Effector CD8-positive, alpha-beta T cell (primary cell): ENCODE measurements at places on chromosomes 4 and X.

- DNase-seq = no peak
These were observed 171.2 kb upstream of the NWD2 start for GRCh38 chr4:37073226-37073840.

GRCh38 chr4:153628796-153629315 lies 55.2 kb upstream of the TLR2 start:
- no peak for DNase-seq

DNA sequence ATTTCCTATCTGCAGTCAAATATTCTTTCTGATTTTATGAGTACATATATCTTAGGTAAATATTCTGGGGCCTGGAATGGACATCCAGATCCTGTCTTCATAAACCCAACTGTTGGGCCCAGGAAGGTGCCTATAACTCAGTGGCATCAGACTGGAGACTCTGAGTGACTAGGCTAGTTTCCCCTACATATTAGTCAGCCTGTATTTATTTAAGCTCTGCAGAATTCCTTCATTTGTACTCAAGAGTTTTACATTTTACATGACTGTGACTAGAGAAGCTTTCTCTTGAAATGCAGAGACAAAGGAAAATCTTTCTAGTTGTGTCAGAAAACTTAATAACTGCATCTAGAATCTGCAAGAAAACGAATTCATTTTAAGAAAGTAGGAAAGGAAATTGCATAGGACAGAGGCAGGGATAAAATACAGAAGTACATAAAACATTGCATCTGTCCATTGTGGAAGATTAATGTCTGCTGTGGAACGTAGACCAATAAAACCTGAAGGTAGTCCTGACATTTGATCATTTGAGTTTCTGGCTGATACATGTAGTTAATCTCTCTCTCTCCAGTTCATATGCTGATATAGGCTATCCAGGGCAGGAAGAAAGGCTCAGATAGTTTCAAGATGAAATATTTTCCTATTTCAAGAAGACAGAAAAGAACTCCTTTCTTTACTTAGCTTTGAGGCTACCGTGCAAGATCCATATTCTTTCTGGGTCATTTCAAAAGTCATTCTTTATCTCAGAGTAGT lies 78.2 kb downstream of the OPHN1 start:
- DNase-seq = no peak

DNA sequence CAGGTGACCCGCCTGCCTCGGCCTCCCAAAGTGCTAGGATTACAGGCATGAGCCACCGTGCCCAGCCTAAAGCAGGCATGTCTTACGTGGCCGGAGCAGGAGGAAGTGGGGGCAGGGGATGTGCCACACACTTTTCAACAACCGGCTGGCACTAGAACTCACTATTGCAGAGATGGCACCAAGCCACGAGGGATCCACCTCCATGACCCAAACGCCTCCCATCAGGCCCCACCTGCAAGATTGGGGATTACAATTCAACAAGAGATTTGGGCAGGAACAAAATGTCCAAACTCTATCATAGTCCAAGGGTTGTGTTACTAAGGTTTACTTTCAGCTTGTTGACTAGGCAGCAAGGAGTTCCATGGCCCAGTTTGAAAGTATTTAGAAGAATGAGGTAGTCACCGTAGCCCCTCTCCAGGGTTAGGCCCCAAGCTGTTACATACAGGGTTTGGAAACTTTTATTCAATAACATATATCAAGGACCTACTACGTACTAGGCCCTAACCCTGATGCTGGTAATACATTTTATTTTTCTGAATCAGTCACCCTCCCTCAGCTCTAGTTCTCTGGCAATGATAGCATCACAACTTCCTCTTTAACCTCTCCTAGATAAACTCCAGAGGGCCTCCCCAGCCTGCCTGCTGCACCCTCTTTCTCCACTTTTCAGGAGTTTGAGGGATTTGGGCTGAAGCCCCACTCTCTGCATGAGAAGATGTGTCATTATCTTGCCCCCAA lies 18.0 kb upstream of the TBC1D14 start:
- no peak for DNase-seq

DNA sequence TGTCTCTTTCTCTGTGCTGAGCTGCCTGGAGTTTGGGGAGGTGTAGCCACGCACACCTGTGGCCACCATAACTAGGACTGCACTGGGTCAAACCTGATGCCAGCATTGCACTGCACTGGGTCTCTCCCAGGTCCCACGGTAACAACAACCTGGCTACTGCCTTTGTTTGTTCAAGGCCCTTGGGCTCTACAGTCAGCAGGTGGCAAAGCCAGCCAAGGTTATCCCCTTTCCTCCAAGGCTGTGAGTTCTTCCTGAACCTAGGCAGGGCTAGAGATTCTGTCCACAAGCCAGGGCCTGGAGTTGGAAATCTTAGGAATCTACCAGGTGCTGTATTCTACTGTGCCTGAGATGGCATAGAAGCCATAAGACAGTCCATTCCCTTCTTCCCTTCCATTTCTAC lies 126.7 kb upstream of the MAGEE2 start:
- no peak for DNase-seq

DNA sequence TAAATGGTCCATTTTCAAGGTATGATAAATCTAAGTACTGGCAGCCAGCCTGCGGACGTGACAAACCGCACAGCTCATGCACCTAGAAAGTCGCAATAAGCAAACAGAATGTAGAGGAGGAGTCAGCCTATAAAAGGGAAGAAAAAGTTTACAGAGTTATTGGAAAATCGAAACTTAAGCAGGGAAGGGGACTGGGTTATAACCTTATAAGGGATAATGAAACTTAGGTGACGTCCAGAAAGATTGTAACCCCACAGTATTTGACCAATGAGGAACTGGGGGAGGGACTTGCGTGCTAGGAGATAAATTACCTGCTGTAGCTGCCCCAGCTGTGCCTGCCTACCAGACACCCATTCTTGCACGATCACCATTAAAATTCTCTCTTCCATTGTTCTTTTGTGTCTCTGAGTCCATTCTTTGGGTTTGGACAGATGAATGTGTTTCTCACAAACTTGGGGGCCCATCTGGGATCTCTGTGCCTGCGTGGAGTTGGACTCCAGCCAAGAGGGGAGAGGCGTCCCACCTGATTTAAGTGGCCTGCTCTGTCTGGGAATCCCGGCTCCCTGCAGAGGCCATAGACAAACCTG lies 61.0 kb downstream of the ZCCHC12 start:
- DNase-seq = no peak

DNA sequence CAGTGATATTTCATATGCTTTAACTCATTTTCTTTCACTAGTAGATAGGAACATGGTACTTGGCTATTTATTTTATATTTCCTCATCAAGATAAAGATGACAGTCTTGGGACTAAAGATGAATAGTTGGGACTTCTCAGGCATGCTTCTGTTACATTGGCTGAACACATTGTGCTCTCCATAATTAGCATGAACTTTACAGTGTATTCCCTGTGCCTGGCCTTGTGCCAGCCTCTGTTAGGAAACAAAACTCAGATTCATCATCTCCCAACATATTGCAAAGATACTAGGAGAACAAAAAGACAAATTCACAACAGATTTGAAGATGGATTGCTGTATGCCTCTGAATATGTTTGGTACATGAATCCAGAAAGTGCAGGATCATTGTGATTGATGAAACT lies 26.4 kb downstream of the GRIA2 start:
- DNase-seq = no peak

DNA sequence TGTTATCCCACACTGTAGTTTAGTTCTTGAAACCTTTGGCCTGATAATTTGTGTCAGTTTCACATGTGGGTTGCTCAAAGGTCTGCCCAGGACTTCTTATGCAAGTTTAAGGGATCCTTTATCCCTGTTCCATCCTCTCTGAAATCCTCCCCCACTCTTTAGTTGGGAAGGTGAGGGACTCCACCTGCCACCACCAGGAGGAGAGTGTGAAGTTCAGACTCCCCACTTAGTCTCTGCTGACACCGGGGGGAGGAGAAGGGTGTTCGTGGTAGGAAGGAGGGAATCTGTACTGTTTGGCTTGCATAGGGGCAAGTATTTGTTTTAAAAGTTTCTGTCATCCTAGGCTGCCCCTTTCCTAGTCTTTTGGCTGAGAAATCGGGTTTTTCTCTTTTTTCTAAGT lies 211.8 kb downstream of the PPP4R3C start:
- no peak for DNase-seq

DNA sequence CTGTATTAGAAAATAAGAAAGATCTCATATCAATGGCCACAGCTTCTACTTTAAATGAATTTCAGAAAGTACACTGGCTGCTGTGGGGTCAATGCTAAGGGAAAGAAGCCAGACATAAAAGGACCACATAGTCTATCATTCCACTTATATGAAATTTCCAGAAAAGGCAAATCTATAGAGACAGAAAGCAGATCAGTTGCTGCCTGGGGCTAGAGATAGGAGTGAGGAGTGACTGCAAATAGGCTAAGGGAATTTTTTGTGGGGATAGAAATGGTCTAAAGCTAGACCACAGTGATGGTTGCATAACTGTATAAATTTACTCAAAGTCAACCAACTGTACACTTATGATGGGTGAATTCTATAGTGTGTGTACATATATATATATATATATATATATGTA lies 8.3 kb downstream of the GAB3 start:
- DNase-seq = no peak

- DNase-seq = no peak
These were observed 4.5 kb upstream of the FGF16 start for GRCh38 chrX:77442728-77443127.

GRCh38 chrX:140053846-140054245 lies 88.5 kb upstream of the CXorf66 start:
- DNase-seq = no peak

GRCh38 chr4:40976343-40976742 lies 226.6 kb downstream of the NSUN7 start:
- DNase-seq = no peak

DNA sequence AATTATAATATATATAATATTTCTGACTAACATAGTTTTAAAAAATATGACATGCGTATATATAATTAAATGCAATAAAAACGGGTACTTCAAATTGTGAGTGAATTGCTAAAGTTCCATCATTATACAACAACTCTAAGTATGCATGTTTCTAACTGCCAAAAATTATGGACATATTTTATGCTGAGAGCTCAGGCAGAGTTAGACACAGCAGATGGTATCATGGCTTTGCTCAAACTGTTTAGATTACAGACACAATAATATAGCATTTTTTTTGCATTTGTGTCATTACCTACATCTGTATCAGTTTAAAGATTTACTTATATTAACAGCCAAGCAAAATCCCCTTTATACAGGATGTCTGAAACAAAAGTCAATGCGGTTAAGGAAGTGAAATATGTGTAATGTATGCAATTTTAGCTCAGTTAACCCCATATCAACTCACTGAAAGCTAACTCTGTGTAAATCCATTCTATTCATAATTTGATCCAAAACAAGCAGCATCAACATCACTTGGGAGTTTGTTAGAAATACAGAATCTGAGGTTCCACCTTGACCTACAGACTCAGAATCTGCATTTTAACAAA lies 119.1 kb upstream of the CNKSR2 start:
- no peak for DNase-seq

- DNase-seq = no peak
These were observed 3.3 kb upstream of the CYP4V2 start for GRCh38 chr4:186188107-186188506.

- no peak for DNase-seq
These were observed 660 bp upstream of the ARHGEF9 start for GRCh38 chrX:63785708-63786040.

DNA sequence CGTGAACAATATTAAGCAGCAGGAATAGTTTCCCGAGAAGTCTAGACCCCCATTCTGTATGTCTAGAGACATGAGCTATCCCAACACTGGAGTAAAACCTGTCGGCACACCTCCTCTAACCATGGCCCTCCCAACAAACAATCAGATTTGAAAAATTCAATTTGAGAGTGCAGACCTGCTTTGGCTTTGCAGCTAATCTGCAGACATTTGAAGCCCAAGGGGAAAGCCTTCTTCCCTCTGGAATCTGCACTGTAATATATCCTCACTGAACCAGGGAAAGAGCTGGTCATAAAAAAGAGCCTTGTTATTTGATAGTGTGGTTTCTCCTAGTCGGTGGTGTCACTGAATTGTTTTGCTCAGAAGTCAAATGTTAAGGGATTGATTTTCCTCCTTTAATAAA lies 44.6 kb upstream of the KLHL34 start:
- DNase-seq = no peak

GRCh38 chr4:41787931-41788330 lies 39.4 kb upstream of the PHOX2B start:
- no peak for DNase-seq

DNA sequence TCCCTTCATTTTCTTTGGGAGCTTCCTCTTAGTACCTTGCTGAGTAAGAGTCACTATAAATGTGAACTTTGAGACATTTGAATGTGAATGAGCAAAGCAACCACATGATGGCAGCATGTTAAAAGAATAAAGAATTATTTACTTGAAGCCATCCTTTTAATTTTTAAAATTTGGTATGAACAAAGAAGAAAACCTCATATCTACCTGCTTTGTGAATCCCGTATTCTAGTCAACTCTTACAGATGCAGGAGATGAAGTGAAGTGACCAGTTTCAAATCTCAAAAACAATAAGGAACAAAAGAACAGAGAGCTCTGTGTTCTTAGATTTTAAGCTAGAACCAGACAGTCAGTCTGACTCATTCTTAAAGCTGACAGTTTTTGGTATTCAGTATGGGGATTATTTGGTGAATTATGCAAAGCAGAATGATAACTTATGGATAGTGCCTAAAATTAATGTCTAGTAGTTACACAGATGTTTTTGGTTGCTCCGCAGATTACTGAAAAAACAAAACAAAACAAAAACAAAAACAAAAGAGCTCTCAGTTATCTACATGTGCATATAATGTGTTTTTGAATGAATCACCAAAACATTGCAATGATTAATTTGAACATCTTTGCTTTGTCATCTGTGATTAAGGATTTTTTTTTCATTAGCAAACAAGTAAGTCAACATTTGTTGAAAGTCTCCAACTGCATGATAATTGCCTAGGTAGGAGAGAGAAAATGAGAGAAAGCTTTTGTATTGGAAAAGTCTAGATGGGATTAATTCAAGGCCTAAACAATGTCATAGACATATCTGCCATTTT lies 48.2 kb upstream of the H2AZ1 start:
- DNase-seq = no peak

GRCh38 chrX:18353931-18354368 lies 538 bp downstream of the SCML2 start:
- DNase-seq = no peak

DNA sequence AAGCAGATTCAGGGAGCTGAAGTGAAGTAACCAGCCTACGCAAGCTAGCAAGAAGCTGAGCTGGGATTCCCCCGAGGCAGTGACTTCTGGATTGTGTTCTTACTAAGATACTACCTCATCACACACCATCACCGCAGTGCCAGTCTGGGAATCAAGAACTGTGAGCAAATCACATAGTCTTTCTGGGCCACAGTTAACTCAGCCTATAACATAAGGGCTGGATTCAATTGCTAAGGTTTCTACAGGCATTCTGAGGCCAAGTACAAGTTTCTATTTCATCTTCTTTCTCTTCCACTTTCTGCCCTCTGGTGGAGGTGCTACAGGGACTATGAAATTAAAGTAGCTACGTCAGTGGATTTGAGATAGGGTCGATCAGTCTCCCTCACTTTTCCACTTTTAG lies 1.4 kb upstream of the CORIN start:
- DNase-seq = no peak

- no peak for DNase-seq
These were observed 394.7 kb downstream of the IL1RAPL1 start for GRCh38 chrX:28981952-28982351.
